ENCODE measurements at places on chromosomes 7 and 10.

- peaks cover 2% of the 10 kb centered on the region for H3K36me3 ChIP-seq
- H3K27me3 ChIP-seq, result no peaks in the 10 kb centered on the region
- H3K27ac ChIP-seq, result no peak overlapping the region
- DNase-seq, result no peak
- H3K4me3 ChIP-seq, result no peak overlapping the region
These were observed 65.9 kb upstream of the PTPRZ1 start for GRCh38 chr7:121807078-121807477.

DNA sequence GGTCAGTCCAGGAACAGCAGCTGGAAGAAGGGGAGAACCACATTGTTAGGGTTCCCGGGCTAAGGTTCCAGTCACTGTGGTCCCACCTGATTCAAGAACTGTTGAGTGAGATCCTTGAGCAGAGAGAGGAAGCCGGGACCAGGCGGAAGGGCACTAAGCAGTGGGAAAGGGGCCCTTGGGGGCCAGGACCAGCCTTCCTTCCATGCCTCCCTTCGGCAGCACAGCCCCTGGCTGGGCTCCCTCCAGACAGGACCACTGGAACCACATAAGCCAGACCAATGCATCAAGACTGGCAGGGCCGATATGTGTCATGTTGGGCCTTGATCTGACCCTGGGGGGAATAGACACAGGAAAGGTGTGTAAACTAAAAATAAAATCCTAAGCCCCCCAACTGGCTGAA is 103.9 kb downstream of the STRA8 start:
- no peaks in the 10 kb centered on the region for H3K36me3 ChIP-seq
- no peak overlapping the region for H3K4me3 ChIP-seq
- H3K27me3 ChIP-seq, result peaks cover 35% of the 10 kb centered on the region
- no peak overlapping the region for H3K27ac ChIP-seq

DNA sequence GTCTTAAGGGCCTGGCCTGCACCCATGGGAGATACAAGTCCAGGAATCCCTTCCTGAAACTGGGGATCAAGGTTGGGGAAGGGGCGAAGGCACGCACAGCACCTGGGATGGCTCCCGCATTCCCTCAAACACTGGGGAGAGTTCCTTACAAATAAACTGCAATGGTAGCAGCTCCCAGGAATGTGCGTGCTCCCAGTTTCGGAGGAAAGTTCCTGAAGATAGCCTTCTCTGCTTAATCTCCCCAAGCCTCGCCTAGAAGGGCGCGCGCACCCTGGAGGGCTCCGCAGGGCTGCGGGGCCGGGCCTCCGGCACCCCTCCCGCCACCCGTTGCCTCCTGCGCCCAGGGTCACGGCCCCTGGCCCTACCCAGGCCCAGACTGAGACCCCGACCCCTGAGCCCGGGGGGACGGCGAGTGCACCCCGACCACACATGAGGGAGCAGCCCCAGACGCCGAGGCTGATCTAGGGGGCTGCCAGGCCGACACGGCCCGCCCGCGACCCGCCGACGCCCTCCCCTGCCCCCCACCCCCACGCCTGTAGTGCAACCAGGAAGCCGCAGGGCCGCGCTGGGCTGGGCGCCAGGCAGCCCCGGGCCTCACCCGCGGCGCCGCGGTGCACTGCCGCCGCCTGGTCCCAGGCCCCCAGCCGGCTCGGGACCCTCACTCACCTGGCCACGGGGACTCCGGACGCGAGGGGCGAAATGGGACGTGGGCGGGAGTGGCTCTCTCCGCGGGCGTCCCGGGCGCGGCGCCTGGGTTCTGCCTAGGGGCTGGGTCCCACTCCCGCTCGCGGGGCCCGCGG is 460 bp downstream of the ANXA11 start:
- H3K4me3 ChIP-seq, result peak overlapping the region; percentile 93
- DNase-seq, result peak; percentile 61
- no peaks in the 10 kb centered on the region for H3K27me3 ChIP-seq
- peak overlapping the region; percentile 100 for H3K27ac ChIP-seq

GRCh38 chr7:46162609-46163008 is 241.5 kb upstream of the IGFBP3 start:
- no peaks in the 10 kb centered on the region for H3K27me3 ChIP-seq
- H3K4me1 ChIP-seq, result peaks cover 44% of the 10 kb centered on the region
- peak overlapping the region; percentile 51 for H3K27ac ChIP-seq
- no peaks in the 10 kb centered on the region for H3K36me3 ChIP-seq
- DNase-seq, result no peak

GRCh38 chr10:14606633-14607032 is 168.1 kb downstream of the FAM107B start:
- peaks cover 20% of the 10 kb centered on the region for H3K4me1 ChIP-seq
- H3K36me3 ChIP-seq, result no peaks in the 10 kb centered on the region
- H3K4me3 ChIP-seq, result no peak overlapping the region
- DNase-seq, result no peak

DNA sequence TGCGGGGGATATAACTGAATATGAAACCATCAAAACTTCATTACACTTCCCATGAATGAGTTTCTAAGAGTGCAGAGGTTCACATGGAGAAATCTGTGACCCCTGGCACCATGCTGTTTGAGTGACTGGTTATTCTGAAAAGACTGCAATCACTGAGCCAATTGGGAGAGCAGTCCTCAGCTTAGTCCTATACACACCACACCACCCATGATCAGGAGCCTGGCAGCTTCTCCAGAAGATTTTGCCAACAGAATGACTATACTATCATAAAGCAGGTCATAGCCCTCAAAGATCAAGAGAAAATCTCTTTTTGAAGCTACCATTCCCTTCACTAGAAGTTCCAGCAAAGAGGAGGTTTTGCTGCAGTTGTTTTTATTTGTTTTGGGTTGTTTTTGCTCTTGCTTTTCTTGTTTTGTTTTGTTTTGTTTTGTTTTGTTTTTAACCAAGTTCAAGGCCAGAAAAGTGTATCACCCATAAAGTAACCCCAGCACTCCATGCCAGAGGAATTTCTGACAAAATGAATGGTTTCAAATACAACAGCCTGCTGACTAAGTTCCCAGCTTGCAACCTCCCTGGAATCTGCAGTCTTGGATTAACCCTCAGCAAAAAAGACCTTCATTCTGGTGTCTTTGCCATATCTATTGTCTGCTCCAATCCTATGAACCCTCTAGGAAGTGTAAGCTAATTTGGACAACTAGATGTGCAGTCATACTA is 19.7 kb upstream of the HGF start:
- no peaks in the 10 kb centered on the region for H3K36me3 ChIP-seq
- peaks cover 11% of the 10 kb centered on the region for H3K4me1 ChIP-seq
- H3K27ac ChIP-seq, result peak overlapping the region; percentile 6
- no peaks in the 10 kb centered on the region for H3K27me3 ChIP-seq
